LHCN-M2 (cell line): ENCODE measurements at places on chromosomes 16 and 17.

DNA sequence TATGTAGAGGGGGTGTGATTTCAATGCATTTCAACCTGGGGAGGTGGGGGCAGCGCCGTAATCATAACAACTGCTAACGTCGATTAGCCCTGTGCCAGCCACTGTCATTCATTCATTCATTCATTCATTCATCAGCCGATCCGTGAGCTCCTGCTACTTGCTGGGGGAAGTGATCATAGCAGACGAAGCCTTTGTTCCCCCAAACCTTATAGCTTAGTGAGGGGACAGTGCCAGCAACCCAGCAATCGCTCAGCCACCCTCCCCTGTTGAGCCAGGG is 106.5 kb upstream of the GSE1 start:
- no peak for DNase-seq

- DNase-seq: peak; percentile 35
These were observed 29.8 kb downstream of the WSB1 start for GRCh38 chr17:27323538-27324215.

GRCh38 chr17:73393381-73393780 is 81.6 kb upstream of the CDC42EP4 start:
- no peak for DNase-seq

DNA sequence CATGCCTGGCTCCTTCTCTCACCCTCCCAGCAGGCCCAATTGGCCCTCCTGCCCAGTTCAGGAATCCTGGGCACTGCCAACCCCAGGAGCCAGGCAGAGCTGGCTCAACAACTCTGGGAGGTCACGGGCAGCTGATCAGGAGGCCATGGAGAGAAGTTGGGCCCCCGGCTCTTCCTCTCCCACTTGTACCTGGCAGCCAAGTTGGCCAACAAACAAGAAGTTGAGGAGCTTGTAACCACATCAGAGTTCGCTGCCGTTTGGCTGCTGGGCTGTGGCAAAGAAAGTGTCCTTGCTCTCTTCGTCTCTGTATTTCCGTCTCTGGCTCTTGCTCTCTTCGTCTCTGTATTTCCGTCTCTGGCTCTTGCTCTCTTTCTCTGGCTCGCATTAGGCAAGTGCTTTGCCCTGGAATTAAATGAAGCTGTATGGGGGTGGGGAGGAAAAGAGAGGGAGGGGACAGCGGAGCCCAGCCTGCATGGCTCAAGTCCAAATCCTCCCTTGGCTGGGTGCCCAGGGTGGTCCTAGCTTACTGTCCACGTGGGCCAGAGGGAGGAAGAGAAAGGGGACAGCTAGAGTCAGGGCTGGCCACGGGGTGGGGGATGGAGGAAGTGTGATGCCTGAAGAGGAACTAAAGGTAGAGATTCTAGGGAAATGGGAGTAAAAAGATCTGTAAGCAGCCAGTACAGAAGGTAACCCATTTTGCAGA is 7.8 kb upstream of the TMEM132E start:
- no peak for DNase-seq

- DNase-seq: no peak
These were observed 102.7 kb upstream of the NOL11 start for GRCh38 chr17:67615011-67615561.

DNA sequence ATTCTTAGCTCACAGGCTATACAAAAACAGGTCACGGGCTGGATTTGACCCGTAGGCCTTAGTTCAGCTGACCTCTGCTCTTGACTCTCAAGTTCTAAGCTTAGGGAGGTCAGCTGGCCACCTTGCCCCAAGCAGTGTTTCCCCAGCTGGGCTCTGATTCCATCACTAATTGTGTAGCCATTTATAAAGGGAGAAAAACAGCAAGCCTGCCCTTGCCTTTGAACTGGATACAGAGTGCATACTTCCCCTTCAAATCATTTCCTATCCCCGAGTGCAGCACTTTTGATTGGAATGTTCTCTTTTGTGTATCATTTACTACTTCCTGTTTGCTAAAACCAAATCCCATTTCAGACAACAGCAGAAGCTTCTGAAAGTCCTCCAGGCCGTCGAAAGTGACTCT is 153.6 kb downstream of the KATNIP start:
- DNase-seq: no peak

DNA sequence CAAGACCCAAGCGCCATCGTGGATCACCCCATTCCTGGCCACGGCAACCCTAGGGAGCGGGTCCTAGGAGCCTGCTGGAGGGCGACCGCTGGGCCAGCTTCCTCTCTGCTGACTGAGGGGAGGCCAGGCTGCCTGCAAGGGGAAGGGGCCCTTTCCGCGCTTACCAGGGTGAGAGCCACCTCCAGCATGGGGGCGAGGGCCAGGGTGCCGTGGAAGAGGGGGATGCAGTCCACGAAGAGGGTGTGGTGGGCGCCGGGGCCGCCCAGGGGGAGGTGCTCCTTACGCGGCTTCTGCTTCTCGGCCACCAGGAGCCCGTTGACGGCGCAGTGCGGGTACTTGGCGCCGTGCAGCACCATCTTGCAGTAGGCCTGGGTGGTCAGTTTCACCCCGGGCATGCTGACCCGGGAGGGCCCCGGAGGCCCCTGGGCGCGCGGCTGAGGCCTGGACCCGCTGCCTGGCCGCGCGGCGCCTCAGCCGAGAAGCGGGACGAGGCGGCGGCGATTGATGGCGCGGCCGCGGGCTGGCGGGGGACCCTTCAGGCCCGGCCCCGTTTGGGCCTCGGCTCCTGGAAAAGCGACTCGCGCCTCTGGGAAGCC is 345 bp downstream of the EMC8 start:
- no peak for DNase-seq

DNA sequence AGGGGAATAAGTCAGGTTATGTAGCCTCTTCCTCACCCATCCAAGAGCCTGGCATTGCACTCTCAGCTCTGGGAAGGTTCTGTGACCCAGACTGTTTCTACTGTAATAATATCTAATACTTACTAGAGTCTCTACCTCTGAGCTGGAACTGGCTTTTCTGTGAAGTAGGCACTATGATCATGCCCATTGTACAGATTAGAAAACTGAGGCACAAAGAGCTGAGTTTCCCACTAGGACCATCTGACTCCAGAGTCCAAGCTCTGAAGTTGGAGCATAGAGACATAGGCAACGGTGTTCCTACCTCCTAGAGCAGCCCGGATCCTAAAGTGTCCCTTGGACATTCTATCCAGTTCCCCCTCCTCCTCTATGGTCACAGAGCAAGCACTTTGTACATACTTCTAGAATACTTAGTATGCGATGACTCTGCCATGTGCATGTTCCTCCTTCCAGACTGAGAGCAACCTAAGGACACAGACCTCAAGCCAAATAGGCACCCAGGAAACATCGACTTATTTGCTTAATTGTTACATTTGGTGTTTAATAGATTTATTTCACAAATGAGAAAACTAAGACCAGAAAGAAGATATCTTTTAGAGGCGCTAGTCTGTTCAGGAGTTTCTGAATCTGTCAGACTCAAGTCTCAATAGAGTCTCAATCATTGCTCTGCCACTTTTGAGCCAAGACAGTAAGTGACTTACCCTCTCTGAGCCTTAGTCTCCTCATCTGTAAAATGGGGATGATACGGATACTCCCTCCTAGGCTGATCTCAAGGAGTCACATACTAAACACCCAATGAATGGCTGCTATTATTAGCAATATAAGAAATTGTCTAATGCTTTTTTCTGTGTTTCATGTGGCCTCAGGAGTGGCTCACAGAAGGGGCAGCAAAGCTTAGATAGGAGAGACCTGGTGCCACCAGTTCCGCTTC is 3.6 kb downstream of the CLEC19A start:
- DNase-seq: no peak

GRCh38 chr16:57807968-57808528 is 5.8 kb upstream of the KIFC3 start:
- peak; percentile 74 for DNase-seq

- DNase-seq: no peak
These were observed 97.0 kb downstream of the CMC2 start for GRCh38 chr16:80909720-80910119.

- no peak for DNase-seq
These were observed 3.3 kb upstream of the N4BP1 start for GRCh38 chr16:48613061-48613957.

GRCh38 chr17:17712268-17712924 is 31.1 kb downstream of the RAI1 start:
- peak; percentile 70 for DNase-seq

DNA sequence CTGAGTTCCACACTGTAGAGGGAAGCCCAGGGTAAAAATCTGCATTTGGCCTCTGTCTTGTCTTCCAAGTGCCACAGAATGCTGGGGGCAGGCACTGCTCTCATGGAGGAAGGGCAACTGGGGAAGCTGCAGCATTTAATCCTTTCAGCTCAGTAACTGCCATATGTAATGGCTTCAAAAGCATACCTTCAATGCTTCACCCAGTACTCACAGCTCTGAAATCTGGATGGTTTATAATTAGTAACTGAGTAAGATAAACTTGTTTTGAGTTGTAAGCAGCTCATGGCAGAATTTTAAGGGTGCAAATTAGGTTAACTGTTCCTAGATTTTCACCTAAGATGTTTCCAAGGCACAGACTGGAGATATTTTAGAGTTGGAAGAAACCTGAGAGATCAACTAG is 24.5 kb downstream of the PMP22 start:
- DNase-seq: no peak

- no peak for DNase-seq
These were observed 7.6 kb downstream of the GPR142 start for GRCh38 chr17:74374858-74375257.

DNA sequence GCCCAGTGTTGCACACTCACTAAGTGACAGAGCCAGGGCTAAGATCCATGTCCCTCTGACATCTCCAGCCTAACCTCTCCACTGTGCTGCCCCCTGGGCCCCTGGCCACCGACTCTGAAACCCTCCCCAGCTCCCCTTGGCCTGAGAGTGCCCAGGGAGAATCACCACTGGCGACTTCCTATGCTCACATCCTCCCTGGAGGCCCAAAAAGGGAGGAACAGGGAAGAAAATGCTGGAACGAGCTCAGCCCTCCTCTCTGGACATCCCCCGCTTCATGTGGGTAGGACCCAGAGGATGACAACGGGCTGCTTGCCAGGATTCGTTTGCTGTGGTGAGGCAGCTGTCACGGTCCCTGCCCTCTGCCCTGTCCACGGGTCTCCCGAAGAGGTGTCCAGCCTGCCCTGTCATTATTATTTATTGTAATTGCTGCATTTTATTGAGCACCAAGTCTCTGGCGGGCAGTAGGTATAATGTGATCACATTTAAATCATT is 153.5 kb upstream of the RPL38 start:
- DNase-seq: no peak

DNA sequence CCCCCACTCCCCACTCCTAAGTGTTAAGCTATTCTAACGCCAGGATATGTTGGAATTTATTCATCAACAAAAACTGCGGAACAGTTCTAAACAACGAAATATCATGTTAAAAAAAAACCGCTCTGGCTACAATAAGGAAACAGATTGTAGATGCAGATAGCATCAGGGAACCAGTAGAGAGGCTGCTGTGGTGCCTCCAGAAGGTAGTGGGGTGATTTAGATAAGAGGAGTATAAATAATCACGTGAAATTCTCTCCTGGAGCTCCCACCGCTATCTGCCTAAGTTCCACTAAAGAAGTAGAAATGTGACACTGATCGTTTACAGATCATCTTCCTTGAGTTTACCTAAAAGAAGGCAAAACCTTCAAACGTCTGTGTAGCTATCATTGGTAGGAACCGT is 8.0 kb downstream of the AHSP start:
- DNase-seq: no peak

DNA sequence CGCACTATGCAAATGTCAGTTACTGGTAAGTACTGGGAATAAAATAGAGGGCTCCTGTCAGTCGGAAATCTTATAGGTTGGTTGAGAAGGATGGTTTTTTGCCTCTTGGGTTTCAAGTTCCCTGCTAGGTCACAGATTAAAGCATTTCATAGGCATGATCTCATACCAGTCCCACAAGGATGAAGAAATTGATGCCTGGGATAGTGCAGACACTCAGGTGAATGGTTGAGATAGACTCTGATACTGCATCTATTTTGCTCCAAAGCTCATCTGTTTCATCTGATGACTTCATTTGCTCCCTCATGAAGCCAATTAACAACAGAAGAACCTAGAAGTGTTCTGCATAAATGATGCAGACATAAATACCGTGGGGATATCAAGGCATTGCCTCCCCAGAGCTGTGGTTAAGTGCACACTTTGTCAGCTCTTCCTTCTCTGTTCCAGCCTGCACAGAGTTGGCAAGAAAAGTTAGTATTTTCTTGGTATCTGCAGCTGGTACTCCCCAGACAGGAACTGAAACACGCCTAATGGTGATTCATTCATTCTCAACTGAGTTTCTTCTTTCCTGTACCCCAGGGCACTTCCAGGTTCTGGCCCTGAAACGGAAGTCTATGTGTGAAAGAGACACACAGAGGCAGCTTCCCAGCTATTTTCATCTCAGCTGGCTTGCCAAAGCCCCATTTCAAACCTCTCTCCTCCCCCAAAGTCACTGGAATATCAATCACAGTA is 418.3 kb upstream of the SALL1 start:
- peak; percentile 25 for DNase-seq

GRCh38 chr17:5557485-5557884 is 26.8 kb downstream of the NLRP1 start:
- peak; percentile 62 for DNase-seq

- no peak for DNase-seq
These were observed 39.9 kb upstream of the LONP2 start for GRCh38 chr16:48203974-48204824.

GRCh38 chr17:28610376-28610775 is 3.6 kb downstream of the RSKR start:
- no peak for DNase-seq
